ENCODE measurements at places on chromosomes 2 and 18. TPM values are rescaled to one million over a fixed set of nuclear protein-coding genes. Genes with fewer than 3 reads are reported as not detected.

- no peak overlapping the region for H3K4me3 ChIP-seq
- H3K4me1 ChIP-seq, result no peaks in the 10 kb centered on the region
- no peaks in the 10 kb centered on the region for H3K27me3 ChIP-seq
- no peaks in the 10 kb centered on the region for H3K36me3 ChIP-seq
- DNase-seq, result no peak
Measured at GRCh38 chr2:183868707-183869106, 729.6 kb upstream of the ZNF804A start.

GRCh38 chr2:239236808-239237205 is 164.0 kb downstream of the HDAC4 start:
- no peaks in the 10 kb centered on the region for H3K36me3 ChIP-seq
- no peak for DNase-seq
- H3K27me3 ChIP-seq, result no peaks in the 10 kb centered on the region
- no peak overlapping the region for H3K27ac ChIP-seq

DNA sequence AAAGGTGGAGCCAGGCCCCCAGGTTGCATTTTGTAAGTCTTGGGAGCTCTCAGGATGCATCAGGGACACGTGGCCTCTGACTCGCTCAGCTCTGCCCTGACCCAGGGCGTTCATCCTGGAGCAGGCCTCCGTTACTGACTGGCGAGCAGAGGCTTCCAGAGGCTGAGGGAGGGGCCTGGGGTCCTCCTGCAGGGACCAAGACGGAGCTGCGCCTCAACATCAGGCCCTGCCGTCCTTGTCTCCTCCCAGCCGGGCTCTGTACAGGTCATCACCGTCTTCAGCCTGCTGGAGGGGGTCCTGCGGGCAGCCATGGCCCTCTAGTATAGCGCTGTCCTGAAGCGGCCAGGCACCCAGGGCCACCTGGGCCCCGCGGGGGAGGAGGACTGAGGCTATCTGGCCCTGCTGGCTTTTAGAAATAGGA is 10.2 kb upstream of the ALPP start:
- peak overlapping the region; percentile 22 for H3K4me3 ChIP-seq
- H3K27me3 ChIP-seq, result no peaks in the 10 kb centered on the region
- DNase-seq, result no peak
- no peak overlapping the region for H3K27ac ChIP-seq

DNA sequence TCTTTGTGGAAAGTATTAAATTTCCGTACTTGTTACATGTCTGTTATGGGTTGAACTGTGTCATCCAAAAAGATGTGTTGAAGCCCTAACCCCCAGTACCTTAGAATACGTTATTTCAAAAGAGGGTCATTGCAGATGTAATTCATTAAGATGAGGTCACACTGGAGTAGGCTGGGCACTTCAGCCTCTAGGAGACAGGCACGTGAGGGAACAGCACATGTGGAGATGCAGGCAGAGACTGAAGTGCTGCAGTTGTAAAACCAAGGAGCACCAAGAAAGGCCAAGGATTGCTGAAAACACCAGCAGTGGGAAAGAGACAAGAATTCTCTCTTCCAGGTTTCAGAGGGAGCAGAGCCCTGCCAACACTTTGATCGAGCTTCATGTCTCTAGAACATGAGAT is 4.6 kb upstream of the RHBDD1 start:
- 0 out of 2 replicates have a peak, but pooled peaks cover 5% of the 10 kb centered on the region for H3K4me1 ChIP-seq
- H3K36me3 ChIP-seq, result no peaks in the 10 kb centered on the region
- H3K27me3 ChIP-seq, result no peaks in the 10 kb centered on the region

FBXO36 gene
- 2.8 TPM for total RNA-seq

- no peak overlapping the region for H3K27ac ChIP-seq
- DNase-seq, result no peak
- H3K27me3 ChIP-seq, result peaks cover 2% of the 10 kb centered on the region
- H3K36me3 ChIP-seq, result no peaks in the 10 kb centered on the region
Measured at GRCh38 chr2:7523481-7524120, 606.4 kb downstream of the RNF144A start.

DNA sequence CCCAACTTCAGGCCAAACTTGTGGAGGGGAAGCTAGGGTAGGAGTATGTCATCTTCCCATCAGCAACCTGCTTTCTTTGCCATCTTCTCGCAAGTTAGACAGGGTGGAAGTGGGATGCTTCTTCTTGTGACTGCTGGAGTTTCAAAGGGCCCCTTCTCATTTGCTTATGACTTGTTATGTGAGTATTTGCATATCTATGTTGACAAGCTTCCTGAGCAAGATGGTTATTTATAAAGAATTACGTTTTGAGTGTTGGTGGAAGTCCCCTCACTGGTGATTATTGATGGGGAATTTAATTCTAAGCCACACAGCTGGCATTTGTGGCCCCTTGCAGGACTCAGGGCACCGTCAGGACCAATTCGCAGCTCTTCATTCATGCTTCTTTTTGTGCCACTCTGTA is 791.0 kb downstream of the LRRTM4 start:
- DNase-seq, result no peak
- no peak overlapping the region for H3K4me3 ChIP-seq
- no peak overlapping the region for H3K27ac ChIP-seq
- no peaks in the 10 kb centered on the region for H3K27me3 ChIP-seq
- H3K36me3 ChIP-seq, result no peaks in the 10 kb centered on the region

RND3 gene
- total RNA-seq, result 0.73 TPM

FOXI3 gene
- not detected for total RNA-seq

DNA sequence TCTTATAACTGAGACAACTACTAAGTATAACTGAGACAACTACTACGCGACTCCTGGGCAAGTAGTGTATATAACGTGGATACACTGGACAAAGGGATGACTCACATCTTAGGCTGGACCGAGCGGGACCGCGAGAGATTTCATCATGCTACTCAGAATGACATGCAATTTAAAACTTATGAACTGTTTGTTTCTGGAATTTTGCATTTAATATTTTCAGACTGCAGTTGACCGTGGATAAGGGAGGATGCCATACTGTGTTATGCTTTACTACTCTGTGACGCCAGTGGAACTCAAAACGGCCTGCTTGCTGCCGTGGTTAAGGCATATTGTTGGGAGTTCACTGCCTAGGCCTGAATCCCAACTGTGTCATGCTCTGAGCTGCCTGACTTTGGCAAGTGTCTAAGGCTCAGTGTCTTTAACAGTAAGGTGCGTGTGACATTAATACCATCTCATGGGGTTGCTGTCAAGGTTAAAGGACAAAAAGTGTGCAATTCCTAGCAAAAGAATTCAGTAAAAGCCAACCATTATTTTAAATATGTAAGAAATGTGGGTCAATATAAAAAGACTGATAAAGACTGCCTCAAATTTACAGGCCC is 64.6 kb downstream of the BMP10 start:
- H3K27ac ChIP-seq, result no peak overlapping the region
- H3K27me3 ChIP-seq, result peaks cover 41% of the 10 kb centered on the region
- no peaks in the 10 kb centered on the region for H3K36me3 ChIP-seq
- DNase-seq, result no peak
- no peaks in the 10 kb centered on the region for H3K4me1 ChIP-seq
- no peak overlapping the region for H3K4me3 ChIP-seq

DNA sequence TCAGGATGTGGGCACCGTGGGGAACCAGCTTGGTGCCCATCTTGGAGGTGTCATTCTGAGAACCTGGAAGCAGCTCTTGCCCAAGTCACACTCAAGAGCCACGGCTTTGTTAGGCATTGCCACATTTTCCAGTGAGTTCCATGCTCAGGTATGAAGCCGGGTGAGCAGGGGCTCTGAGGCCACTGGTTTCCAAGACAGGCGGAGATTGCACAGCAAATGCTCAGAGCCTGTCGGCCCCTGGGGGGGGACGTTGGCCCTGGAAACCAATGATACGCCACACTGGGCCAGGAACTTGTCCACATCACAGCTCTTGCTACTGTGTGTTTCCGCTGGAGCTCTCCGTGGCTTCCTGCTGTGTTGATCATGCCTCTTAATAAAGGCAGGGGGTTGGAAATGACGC is 52.5 kb upstream of the SALL3 start:
- H3K36me3 ChIP-seq, result no peaks in the 10 kb centered on the region
- no peaks in the 10 kb centered on the region for H3K4me1 ChIP-seq
- H3K4me3 ChIP-seq, result no peak overlapping the region
- DNase-seq, result no peak

RASGRP3 gene
- not detected for total RNA-seq

RNU2-63P gene
- 6.8 TPM for total RNA-seq

- H3K4me1 ChIP-seq, result no peaks in the 10 kb centered on the region
- no peak overlapping the region for H3K4me3 ChIP-seq
- H3K27ac ChIP-seq, result no peak overlapping the region
- DNase-seq, result no peak
Measured at GRCh38 chr2:174840436-174840835, 76.2 kb upstream of the CHRNA1 start.

C2orf66 gene
- not detected for total RNA-seq

DNA sequence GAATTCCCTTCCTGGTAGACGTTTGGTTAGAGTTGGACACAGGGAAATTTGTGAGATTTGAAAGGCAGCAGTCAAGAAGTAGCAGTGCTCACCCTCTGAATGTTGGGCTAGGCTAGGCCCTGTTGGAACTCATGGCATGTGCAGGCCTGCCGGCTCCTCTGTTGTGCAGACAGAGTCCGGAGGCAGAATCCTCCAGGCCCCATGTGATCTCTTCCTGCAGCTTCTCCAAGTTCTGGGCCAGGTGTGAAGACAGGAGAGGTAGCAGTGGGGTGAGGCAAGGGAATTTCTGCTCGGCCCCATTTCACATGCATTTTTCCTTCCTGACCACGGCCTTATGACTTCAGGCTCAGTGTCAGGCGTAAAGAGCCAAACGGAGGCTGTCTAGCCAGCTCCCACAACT is 36.9 kb upstream of the RAB31 start:
- H3K27ac ChIP-seq, result no peak overlapping the region
- H3K4me1 ChIP-seq, result peaks cover 28% of the 10 kb centered on the region
- H3K36me3 ChIP-seq, result no peaks in the 10 kb centered on the region
- no peak overlapping the region for H3K4me3 ChIP-seq
- H3K27me3 ChIP-seq, result no peaks in the 10 kb centered on the region

DNA sequence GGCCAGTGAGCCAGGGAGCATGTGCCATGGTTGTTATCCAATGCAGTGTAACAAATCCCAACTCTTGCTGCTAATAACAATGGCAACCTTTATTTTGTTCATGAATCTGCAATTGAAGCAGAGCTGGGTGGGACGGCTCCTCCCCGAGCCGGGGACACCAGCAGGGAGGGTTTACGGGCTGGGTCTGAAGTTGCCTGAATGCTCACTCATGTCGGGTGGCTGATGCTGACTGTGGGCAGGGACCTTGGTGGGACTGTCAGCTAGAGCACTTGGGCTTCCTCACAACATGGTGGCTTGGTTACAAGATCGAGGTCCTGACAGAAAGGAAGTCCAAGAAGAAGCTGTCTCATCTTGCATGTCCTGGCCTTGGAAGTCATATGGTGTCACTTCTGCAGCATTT is 264.5 kb downstream of the NDUFA10 start:
- H3K27ac ChIP-seq, result no peak overlapping the region
- no peak for DNase-seq
- H3K4me1 ChIP-seq, result no peaks in the 10 kb centered on the region
- H3K4me3 ChIP-seq, result no peak overlapping the region

GRCh38 chr2:156999661-157000060 is 257.8 kb upstream of the GALNT5 start:
- H3K4me3 ChIP-seq, result no peak overlapping the region
- no peaks in the 10 kb centered on the region for H3K4me1 ChIP-seq
- H3K27ac ChIP-seq, result no peak overlapping the region
- no peak for DNase-seq

DNA sequence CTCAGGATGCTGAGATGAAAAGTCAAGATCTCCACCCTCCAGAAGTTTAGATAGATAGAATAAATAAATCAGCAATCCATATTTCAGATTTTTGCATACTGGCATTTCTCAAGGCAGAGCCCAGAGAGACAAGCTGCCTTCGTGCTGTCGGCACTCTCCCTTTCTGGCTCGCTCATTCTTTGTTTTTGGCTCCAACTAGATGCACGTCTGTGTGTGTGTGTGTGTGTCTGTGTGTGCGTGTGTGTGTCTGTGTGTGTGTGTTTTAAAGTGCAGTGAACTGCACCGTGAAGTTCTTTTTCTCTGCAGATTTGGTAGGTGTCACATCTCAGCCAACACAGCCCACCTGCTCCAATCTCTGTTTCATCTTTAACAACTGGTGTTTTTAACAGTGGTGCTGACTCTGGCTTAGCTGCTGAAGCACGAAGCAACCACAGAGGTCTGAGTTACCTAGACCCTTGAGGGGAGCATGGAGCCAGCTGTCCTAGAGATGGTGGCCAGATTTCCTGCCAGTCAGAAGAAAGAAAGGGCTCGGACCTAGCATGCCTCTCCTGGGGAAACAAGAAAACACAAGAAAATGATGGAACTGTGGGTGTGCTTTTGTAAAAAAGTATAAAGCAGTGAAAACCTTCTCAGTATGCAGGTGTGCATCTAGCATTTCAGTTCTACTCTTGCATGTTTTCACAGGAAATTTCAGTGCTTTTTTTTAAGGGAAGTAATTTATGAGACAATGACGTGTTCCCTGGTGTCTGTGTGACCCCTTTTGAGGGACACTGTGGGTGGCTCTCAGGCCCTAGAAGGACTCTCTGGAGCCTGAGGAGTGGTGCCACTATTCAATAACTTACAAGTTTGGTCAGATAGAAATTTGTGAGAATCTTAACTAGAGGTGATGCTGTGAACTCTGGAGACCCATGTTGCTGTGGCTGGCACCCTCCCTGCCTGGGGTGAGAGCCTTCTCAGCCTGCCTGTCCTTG is 364.3 kb downstream of the RNF144A start:
- no peaks in the 10 kb centered on the region for H3K27me3 ChIP-seq
- H3K4me1 ChIP-seq, result no peaks in the 10 kb centered on the region
- no peaks in the 10 kb centered on the region for H3K36me3 ChIP-seq

ST8SIA3 gene
- total RNA-seq, result not detected

GRCh38 chr2:205762881-205763280 is 80.6 kb downstream of the NRP2 start:
- H3K4me3 ChIP-seq, result no peak overlapping the region
- no peaks in the 10 kb centered on the region for H3K27me3 ChIP-seq
- H3K4me1 ChIP-seq, result no peaks in the 10 kb centered on the region
- H3K36me3 ChIP-seq, result no peaks in the 10 kb centered on the region
- DNase-seq, result no peak

- H3K4me1 ChIP-seq, result no peaks in the 10 kb centered on the region
- H3K27ac ChIP-seq, result no peak overlapping the region
- H3K36me3 ChIP-seq, result no peaks in the 10 kb centered on the region
- H3K4me3 ChIP-seq, result no peak overlapping the region
- no peak for DNase-seq
- H3K27me3 ChIP-seq, result no peaks in the 10 kb centered on the region
Measured at GRCh38 chr2:146623771-146624170, 1221.1 kb upstream of the ACVR2A start.

GRCh38 chr2:138036522-138036921 is 72.2 kb downstream of the HNMT start:
- no peak overlapping the region for H3K4me3 ChIP-seq
- H3K27me3 ChIP-seq, result peaks cover 12% of the 10 kb centered on the region
- peaks cover 22% of the 10 kb centered on the region for H3K4me1 ChIP-seq

FAHD2A gene
- 48.4 TPM for total RNA-seq
